Fibroblast of upper back skin (primary cell): ENCODE measurements at places on chromosomes 11 and 22.

- DNase-seq = peak; percentile 14
Measured at GRCh38 chr11:2269601-2270321, 627 bp downstream of the ASCL2 start.

- no peak for DNase-seq
Measured at GRCh38 chr22:48205790-48206189, 1443.3 kb downstream of the TBC1D22A start.

DNA sequence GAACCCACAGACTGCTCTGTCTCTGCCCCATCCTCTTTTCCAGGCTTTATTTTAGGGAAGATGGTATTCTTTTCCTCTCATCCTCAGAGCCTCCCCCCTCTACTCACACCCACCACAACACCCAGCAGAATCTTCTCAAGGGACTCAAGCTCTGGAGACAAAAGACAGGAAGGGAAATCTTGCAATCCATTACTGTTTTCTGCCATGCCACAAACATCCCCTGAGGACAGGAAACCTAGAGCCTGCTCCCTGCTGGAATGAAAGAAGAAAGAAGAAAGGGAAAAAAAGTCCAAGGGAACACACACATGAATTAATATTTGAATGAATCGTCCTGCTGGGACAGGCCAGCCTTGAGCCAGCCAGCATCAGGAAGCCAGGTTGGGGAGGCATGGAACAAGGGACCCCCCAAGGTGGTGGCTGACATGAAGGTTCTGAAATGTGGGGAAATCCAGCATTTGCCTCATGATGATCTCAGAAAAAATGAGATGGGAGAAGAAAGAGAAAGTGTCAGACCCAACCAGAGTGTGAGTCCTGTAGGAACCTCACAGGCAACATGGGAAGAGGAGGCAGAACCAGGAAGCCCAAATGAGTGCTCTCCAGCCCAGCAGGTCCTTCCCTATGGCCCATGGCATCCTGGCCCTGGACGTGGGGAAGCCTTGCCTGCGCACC is 34.0 kb downstream of the SLCO2B1 start:
- DNase-seq = no peak

GRCh38 chr11:12755510-12756453 is 81.6 kb downstream of the TEAD1 start:
- DNase-seq = no peak

GRCh38 chr11:44224867-44225501 is 85.0 kb downstream of the ALX4 start:
- DNase-seq = no peak

DNA sequence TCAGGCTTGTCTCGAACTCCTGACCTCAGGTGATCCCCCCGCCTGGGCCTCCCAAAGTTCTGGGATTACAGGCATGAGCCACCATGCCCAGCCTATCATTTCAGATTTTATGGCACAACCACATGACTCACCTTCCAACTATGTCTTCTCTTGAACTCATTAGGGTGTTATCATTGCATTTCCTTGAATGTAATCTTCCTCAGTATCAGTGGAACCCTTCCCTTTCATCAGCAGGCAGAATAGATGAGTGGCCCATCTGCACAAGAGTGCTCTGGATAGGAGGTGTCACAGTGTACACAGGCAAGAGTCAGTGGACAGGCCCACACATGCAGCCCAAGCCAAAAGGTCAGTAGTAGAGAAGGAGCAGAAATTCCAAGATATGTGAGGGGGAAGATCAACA is 29.1 kb upstream of the AQP11 start:
- peak; percentile 64 for DNase-seq

GRCh38 chr11:134752526-134752925 is 340.5 kb upstream of the B3GAT1 start:
- DNase-seq = no peak

DNA sequence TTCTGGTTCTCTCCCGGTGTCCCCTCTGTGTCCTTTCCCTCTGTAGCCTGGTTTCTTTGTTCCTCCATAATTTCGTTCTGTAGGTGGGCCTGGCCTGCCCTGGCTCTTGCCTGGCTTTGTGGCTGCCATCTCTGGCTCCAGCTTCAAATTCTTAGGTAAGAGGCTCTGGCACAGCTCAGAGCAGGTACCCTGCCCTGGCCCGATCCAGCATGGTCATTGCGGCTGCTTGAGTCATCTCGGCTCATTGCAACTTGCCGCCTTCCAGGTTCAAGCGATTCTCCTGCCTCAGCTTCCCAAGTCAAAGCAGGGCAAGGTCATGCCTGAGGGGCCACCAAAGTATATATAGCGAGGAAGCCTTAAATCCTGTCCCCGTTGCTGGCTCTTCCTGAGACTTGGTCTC is 76.0 kb downstream of the OSBP2 start:
- DNase-seq = no peak

DNA sequence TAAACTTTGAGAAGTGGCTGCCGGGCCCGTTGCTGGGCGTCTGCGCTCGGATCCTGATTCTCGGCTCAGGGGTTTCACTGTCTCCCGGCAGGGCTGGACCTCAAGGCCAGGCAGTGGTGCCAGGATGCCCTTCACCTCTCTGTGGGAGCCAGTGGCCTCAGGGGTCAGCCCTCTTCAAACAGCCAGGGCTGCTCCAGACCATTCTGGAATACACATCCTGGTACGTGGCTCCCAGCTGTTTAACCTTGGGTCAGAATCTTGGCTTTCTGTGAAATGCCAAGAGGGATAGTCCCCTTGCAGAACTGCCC is 70.5 kb downstream of the MPPED1 start:
- no peak for DNase-seq

DNA sequence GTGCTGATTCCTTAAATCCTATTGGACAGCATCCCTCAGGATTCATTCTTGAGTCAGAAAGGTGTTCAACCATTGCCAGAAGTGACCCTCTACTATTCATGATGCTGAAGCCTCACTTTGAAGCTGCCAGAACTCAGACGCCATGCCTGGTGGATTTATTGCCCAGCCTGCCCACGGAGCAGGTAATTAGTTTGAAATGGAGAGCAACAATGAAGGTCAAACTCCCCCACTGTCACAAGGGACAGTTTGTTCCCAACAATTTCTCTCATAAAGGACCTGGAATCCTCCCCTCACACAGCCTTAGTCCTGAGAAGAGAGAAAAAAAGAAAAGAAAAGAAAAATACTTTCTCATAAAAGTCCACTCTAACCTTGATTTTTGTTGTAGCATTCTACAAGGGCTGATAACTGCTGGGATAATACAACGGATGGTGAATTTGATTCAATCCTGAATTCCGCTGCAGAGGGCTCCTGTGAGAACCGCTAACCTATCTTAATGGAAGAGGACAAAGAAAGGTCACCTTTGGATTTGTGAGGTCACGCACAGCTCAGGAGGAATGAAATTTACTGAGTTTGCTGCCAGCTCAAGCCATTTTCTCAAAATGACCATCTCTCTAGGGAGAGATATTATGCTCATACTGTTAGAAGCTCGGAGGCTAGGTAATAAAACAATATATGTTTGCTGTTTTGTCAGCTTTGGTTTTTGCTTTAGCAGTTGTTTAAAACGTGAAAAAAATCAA is 161.6 kb upstream of the SYN3 start:
- no peak for DNase-seq

DNA sequence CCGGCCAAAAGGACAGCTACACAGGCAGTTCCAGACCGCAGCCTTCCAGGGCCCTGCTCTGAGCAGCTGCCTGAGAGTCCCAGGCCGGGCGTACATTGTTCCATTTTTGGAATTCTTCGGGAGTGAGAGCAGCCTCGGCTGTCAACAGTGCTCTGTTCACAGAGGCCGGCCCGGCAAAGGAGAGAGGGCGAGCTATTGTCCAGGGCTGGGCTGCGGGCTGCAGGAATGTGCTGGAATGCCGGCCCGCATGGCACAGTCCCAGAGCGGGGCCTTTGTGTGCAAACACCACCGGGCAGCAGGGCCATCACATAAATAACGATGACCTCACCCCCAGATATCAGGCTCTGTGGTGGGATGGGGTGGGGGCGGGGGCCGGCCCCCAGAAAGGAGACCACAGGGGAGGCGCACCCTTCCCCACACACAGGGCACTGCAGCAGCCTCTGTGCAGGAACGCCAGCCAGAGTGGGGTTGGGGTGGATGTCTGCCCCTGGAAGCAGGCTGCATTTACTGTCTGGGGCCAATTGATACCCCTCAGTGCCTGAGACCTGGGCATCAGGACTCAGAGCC is 15.8 kb downstream of the LINC01488 start:
- DNase-seq = peak; percentile 98

DNA sequence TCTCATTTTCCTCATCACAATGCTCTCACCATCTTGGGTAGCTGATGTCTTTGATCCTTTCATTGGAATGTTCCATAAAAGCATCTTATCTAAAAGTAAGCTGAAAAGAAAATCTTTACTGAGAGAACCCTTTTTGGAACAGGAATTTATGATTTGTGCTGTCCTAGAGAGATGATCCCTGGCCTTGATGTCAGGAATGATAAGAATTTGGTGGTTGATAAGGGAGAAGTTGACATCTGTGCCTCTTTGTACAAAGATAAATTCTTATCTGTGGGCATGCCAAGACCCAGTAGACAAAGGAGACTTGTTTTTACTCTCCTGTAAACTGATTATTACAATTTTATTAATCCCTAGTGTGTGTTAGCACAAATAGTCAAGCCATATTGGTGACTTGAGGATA is 36.9 kb downstream of the NAALAD2 start:
- no peak for DNase-seq

DNA sequence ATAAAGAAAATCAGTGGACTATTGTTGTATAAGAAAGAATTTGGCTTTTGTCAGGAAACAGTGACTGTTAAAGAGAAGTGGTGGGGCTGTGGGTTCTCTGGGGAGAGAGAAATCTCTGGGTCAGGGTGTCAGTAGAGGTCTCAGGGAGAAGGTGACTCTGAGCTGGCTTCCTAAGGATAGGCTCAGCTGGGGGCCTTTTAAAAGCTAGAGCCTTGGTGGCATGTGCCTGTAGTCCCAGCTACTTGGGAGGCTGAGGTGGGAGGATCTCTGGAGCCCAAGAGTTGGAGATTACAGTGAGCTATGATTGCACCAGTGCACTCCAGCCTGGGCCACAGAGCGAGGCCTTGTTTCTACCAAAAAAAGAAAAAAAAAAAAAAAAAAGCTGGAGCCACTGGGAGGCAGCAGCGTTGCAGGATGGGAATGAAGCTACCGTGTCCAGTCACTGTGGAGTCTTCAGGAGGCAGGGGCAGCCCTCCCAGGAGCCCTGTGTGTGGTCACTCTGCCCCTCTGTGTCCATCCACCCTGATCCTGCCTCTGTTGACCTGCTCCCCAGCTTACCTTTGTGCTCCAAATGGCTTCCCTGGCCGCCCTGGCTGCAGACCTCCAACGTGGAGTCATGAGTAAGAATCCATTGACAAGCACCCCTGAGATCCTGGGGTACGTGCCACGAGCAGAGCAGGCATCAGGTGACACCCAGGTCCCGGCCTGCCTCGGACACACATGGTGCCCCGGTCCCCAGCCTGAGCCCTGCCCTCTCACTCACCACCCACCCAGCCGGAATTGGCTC is 5.4 kb upstream of the MIF start:
- DNase-seq = peak; percentile 24
